ENCODE measurements at places on chromosomes 7 and 10. TPM values are rescaled to one million over a fixed set of nuclear protein-coding genes. Genes with fewer than 3 reads are reported as not detected.
A peak's percentile ranks its signal among the peaks of the same experiment; 100 is the strongest.

PDLIM1 gene
- 59.5 TPM for total RNA-seq

GSTO1 gene
- 115 TPM for total RNA-seq

EMX2 gene
- total RNA-seq: not detected

AKR1C8 gene
- total RNA-seq: not detected

OR2A42 gene
- not detected for total RNA-seq

PPP1R9A gene
- total RNA-seq: 0.22 TPM

INMT gene
- total RNA-seq: 11.0 TPM

- H3K27me3 ChIP-seq: no peaks in the 10 kb centered on the region
- no peak overlapping the region for H3K27ac ChIP-seq
- no peak overlapping the region for H3K4me3 ChIP-seq
- no peaks in the 10 kb centered on the region for H3K36me3 ChIP-seq
- DNase-seq: no peak
Observed at GRCh38 chr10:118145256-118145655, 98.5 kb upstream of the RAB11FIP2 start.

GRCh38 chr7:43648473-43649406 lies 65.8 kb downstream of the STK17A start:
- no peaks in the 10 kb centered on the region for H3K27me3 ChIP-seq
- H3K27ac ChIP-seq: peak overlapping the region; percentile 90
- peaks cover 20% of the 10 kb centered on the region for H3K36me3 ChIP-seq

DNA sequence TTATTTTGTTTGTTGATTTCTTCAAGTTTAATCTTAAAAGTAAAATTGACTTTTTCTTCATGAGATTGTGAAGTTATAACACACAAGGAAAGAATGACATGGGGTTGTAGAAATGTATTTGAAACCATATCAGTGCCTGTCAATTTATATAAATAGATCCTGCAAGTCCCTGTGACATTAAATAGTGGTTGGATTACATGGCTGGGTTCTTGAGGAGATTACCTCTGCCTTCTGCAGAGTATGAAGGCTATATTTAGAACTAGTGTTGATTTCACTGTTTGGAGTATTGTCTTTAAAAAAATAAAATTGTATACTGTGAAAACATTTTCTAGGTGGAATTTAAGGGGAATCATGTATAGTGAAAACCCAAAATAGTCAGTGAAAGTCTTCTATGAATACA lies 385.8 kb upstream of the SMIM30 start:
- no peak for DNase-seq
- H3K4me3 ChIP-seq: no peak overlapping the region
- no peaks in the 10 kb centered on the region for H3K27me3 ChIP-seq
- H3K4me1 ChIP-seq: no peaks in the 10 kb centered on the region
- no peak overlapping the region for H3K27ac ChIP-seq

DNA sequence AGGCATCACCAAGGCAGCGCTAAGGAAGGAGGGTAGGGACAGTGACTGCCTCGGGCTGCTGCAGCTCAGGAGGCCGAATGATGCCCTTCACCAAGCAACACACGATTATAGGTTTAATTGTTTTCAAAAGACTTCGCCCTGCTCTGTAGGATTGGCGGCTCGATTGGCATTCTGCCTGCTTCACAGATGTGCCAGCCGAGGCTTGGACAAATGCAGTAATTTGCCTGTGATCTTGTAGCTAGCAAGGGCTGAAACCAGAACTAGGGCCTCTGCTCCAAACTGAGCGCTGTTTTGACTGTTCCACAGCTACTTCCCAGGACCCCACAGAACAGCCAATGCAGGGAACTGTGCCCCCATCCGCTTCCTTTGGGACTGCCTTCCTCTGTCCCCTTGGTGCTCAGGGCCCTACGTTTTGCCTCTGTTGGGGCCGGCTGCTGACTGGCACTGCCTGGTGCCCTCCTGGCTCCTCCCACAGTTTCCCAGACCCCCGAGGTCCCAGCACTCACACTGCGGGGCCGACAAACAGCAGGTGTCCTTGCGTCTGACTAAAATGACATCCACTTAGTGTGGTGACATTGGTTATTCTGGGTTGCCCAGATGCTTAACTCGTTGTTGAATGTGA lies 62.6 kb upstream of the EN2 start:
- no peak for DNase-seq
- no peak overlapping the region for H3K4me3 ChIP-seq
- H3K36me3 ChIP-seq: no peaks in the 10 kb centered on the region
- H3K27ac ChIP-seq: no peak overlapping the region

- H3K36me3 ChIP-seq: no peaks in the 10 kb centered on the region
- no peak overlapping the region for H3K4me3 ChIP-seq
- H3K27me3 ChIP-seq: no peaks in the 10 kb centered on the region
- H3K27ac ChIP-seq: no peak overlapping the region
- DNase-seq: no peak
Observed at GRCh38 chr10:21388589-21388988, 136.9 kb downstream of the SKIDA1 start.

DNA sequence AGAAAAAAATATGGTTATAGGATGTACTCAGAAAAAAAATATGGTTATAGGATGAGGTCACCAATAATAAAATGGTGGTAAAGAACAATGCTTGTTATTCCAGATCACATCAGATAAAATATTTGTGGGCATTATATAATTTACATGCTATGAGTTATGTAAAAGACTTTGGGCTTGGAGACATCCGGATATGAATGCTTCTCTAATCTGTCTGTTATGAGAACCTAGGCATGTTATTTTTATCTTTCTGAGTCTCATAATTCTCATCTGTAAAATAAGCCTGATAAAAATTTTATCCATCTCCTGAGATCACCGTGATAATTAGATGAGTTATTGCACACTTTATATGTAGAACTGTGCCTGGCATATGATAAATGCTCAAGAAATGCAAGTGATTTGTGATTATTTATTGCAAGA lies 37.8 kb downstream of the DKK1 start:
- H3K4me1 ChIP-seq: no peaks in the 10 kb centered on the region
- H3K36me3 ChIP-seq: no peaks in the 10 kb centered on the region
- no peaks in the 10 kb centered on the region for H3K27me3 ChIP-seq
- no peak overlapping the region for H3K4me3 ChIP-seq
- H3K27ac ChIP-seq: no peak overlapping the region

GRCh38 chr10:79440281-79440680 lies 5.1 kb downstream of the ZCCHC24 start:
- no peaks in the 10 kb centered on the region for H3K27me3 ChIP-seq
- peaks cover 99% of the 10 kb centered on the region for H3K4me1 ChIP-seq
- DNase-seq: no peak
- no peaks in the 10 kb centered on the region for H3K36me3 ChIP-seq
- peak overlapping the region; percentile 40 for H3K27ac ChIP-seq
- H3K4me3 ChIP-seq: no peak overlapping the region

DNA sequence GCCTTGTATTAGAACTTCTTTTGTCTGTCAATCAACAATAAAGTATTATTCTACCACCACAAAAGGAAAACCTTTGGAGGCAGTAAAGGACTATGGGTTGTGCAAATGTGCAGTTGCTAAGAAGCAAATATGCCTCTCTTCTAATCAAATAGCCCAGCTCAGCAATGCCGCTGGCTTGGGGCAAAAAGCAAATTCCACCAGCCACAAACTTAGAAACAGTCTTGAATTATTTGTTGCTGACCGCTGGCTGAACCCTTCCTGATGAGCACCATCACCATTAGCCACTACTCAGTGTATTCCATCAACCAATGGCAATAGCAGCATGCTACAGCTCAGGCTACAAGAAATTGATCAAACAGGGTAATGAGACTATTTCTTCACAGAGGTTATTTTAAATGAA lies 51.0 kb downstream of the SKAP2 start:
- H3K27ac ChIP-seq: no peak overlapping the region
- no peaks in the 10 kb centered on the region for H3K36me3 ChIP-seq
- DNase-seq: no peak

- H3K27me3 ChIP-seq: no peaks in the 10 kb centered on the region
- DNase-seq: no peak
- no peak overlapping the region for H3K27ac ChIP-seq
- peaks cover 45% of the 10 kb centered on the region for H3K4me1 ChIP-seq
- H3K4me3 ChIP-seq: no peak overlapping the region
Observed at GRCh38 chr10:78178940-78179339, 145.3 kb downstream of the RPS24 start.

DNA sequence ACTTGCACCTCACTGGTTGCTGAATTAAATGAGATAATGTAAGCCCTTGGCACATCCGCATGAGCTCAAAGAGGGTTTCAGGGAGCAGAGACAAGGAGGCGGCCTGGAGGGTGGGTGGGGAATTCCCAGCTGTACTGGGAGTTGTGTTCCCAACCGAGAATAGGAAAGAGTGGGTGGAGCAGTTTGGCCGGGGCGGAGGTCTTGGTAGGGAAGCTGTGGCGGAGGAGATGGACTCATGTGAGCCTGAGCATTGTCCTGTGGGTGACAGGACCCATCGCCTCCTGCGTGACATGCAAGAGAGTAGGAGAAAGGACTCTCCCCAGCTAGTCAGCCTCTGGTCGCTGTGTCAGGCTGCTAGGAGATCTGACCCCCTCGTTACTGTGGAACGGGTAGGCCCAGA lies 41.0 kb upstream of the SAMD8 start:
- H3K27ac ChIP-seq: no peak overlapping the region
- no peaks in the 10 kb centered on the region for H3K27me3 ChIP-seq
- no peak for DNase-seq
- no peak overlapping the region for H3K4me3 ChIP-seq

DNA sequence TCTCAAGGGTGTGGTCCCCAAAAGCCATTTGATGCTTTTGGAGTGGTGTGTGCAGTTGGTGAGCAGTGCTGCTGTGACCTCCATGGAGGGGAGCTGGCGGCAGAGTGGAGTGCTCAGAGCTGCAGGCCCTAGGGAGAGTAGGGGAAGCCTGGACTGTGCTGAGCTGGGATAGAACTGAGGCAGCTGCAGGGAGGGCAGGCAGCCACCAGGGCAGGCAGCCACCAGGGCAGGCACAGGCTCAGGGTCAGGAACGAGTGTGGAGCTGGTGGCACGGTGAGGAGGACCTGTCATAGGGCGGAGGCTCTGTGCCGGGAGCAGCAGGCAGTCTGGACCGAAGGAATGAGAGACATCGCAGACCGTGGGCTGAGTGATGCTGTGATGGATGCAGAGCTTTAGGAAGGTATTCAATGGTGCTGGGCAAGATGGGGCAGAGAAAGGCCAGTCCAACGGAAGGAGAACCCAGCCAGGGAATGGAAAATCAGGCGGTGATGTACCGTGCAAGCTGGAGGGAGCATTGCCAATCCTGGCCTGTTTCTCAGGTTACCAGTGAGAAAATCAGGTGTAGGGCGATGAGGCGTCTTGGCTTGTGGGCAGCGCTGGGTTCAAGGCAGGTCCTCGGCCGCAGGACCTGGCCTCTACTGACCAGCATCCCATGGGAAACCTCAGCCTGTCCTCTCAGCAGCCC lies 152.6 kb downstream of the CAMK1D start:
- H3K27ac ChIP-seq: no peak overlapping the region
- H3K27me3 ChIP-seq: no peaks in the 10 kb centered on the region
- no peak overlapping the region for H3K4me3 ChIP-seq
- no peak for DNase-seq
- no peaks in the 10 kb centered on the region for H3K36me3 ChIP-seq

GRCh38 chr7:45215601-45216062 lies 58.0 kb downstream of the RAMP3 start:
- H3K4me3 ChIP-seq: no peak overlapping the region
- DNase-seq: no peak
- peaks cover 51% of the 10 kb centered on the region for H3K27me3 ChIP-seq
- H3K27ac ChIP-seq: no peak overlapping the region
- H3K4me1 ChIP-seq: no peaks in the 10 kb centered on the region

DNA sequence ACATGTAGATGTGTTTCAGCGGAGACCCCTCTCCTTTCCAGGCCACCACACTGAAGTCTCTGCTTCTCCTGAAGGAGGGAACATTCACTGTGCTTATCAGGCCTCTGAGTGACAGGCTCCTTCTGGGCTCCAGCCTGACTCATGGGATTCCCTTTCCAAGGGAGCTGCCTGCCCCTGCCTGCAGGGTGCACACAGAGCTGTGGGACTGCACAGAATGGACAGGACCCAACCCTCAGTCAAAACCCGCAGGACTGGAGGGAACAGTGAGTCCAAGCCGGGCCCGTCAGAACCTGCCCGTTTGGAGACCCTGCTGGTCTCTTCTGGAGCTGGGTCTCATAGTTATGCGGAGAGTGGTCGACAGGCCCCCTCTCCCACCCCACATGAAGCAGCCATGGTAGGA lies 32.6 kb downstream of the PLAC9 start:
- peak overlapping the region; percentile 71 for H3K27ac ChIP-seq
- peaks cover 29% of the 10 kb centered on the region for H3K4me1 ChIP-seq
- H3K4me3 ChIP-seq: no peak overlapping the region
